ENCODE measurements at places on chromosomes 7 and 10. TPM values are rescaled to one million over a fixed set of nuclear protein-coding genes. Genes with fewer than 3 reads are reported as not detected.

Gene ZNF467
- 1.0 TPM for total RNA-seq

Gene CALHM1
- total RNA-seq = not detected

Gene OR2A1
- under 0.01 TPM for total RNA-seq

Gene ERVW-1
- not detected for total RNA-seq

Gene NPSR1
- total RNA-seq = not detected

Gene PTPRN2
- total RNA-seq = 0.77 TPM

Gene CFAP46
- total RNA-seq = 0.66 TPM

Gene LRMDA
- total RNA-seq = 1.0 TPM

Gene IDI2
- not detected for total RNA-seq

Gene TACR2
- total RNA-seq = 0.26 TPM

Gene RAB18
- 36.0 TPM for total RNA-seq

Gene DNAH11
- total RNA-seq = 0.33 TPM
